ENCODE measurements at places on chromosomes 12 and 14.

GRCh38 chr14:75917322-75917945 is 64.4 kb downstream of the TGFB3 start:
- DNase-seq = no peak

DNA sequence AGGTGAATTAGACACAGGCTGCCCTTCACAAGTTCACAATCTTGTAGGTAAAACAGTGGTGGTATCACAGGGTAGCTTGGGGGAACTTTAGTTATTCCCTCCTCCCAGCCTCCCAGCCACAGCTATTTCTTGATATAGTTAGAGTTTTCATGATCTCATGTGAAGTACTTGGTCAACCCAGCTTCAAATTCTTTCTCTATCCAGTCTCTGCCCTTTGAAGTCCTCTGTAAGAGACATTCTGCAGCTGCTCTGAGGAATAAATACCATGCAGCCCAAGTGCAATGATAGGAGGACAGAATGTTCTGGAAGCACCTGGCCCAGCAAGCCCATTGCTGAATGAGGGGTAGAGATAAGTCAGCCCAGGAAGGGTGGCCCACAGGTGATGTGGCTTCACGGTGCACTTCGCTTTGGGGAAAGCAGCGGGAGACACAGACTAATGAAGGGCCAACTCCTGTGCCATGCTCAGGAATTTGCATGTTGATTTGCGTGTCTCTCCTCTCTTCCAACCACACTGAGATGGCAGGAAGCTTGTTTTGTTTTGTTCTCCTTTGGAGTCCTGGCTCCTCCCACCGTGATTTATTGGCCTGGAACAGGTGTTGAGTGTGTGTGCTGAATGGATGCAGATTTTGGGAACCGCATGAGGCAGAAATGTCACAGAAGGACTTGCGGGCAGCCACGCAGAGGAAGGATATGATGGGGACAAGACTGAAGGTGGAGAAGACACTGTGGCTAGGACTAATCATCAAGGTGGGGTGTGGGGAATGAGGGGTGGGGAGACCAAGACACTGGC is 8.0 kb upstream of the TXNRD1 start:
- DNase-seq = no peak

GRCh38 chr14:87995500-87996290 is 2.7 kb upstream of the GALC start:
- no peak for DNase-seq

GRCh38 chr12:107436376-107436775 is 249.2 kb upstream of the PWP1 start:
- DNase-seq = no peak

DNA sequence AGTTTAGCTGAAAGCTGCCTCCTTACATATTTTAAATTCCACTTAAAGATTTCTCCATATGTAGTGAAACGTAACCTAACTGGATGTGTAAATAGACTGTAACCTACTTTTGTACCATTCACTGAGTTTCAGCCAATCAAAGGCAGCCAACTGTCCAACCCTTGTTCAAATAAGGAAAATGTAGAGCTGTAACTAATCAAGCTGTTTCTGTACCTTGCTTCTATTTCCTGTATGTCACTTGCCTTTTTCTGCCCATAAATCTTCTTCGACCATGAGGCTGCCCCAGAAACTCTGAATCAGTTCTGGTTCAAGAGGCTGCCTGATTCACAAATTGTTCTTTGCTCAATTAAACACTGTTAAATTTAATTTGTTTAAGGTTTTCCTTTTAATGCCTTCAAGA is 6.3 kb downstream of the SLC7A8 start:
- DNase-seq = no peak

GRCh38 chr14:96135285-96135684 is 69.4 kb upstream of the BDKRB2 start:
- no peak for DNase-seq

- DNase-seq = no peak
Observed at GRCh38 chr12:89966495-89967240, 258.0 kb upstream of the ATP2B1 start.

DNA sequence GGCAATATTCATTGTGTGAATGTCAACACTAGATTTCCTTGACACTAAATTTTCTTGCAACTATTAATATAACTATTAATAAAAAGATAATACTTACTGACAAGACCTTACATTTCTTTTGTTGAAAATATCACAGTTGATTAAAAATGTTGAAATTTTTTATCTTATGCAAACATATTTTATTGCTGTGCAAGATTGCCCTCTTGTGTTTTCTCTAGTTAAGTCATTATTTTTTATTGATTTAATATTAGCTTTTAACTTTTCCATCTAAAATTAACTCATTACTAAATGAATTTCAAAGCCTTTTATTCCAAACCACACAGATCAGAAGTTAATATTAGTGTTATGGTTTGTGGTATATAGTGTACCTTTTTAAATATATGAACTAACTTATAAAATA is 11.7 kb upstream of the NAA30 start:
- no peak for DNase-seq

- no peak for DNase-seq
Observed at GRCh38 chr12:12194206-12194605, 72.6 kb downstream of the LRP6 start.

DNA sequence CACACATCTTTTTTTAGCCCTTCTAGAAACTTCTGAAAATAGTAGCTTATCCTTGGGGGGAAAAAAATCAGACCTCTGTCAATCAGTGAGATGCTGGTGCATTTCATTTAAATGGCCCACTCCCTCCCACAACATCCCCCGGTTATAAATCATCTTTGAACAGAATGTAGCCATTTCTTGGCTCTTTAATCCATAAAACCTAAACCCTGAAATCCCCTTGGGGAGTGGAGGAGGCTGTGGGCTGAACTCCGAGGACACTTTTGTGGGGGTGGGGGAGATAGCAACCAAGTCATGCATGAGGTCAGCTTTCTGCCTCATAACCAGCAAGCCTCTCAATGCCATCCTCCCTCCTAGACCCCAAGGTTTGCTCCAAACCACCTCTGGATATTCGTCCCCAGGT is 21.0 kb downstream of the HRK start:
- DNase-seq = no peak

- no peak for DNase-seq
Observed at GRCh38 chr12:53200458-53201176, 6.4 kb downstream of the ITGB7 start.

DNA sequence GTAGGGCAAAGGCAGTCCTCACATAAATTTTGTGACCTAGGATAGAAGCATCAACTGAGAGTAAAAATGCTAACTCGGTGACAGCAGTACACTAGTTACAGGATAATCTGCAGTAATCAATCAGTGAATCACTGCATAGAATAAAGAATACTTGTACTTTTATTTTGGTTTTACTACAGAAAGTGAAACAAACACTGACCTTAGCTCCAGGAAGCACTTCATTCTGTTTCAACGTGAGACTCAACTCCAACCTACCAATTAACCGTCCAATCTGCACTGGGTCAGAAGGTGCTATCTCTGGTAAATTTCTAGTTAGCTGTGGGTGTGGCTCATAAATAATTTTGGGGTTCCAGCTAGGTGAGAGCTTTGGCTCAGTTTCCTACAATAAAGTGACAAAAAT is 21.8 kb downstream of the ATG2B start:
- no peak for DNase-seq

DNA sequence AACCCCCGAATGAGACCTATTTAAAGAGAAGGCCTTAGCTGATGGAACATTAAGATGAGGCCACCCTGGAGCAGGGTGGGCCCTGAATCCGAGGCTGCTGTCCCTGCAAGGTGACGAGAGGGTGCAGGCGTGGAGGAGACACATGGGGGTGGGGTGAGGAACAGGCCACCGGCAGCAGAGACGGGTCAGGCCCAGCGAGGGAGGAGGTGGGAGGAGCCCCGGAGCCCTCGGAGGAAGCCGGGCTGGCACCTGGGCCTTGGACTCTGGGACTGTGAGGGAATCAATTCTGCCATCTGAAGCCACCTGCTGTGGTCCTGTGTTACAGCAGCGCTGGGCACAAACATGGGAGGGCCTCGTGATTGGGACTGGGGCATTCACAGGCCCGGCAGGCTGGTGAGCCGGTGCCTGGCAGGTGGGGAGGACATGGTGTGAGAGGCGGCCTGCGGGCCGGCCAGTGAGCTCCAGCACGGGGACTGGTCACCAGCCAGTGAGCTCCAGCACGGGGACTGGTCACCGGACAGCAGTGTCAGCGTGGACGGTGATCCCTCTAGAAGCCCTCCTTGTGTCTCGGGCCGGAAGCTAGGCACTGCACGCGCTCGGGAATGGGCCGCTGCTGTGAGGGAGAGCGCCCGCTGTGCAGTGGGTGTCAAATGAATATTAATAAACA is 46.7 kb downstream of the NOC4L start:
- DNase-seq = no peak

DNA sequence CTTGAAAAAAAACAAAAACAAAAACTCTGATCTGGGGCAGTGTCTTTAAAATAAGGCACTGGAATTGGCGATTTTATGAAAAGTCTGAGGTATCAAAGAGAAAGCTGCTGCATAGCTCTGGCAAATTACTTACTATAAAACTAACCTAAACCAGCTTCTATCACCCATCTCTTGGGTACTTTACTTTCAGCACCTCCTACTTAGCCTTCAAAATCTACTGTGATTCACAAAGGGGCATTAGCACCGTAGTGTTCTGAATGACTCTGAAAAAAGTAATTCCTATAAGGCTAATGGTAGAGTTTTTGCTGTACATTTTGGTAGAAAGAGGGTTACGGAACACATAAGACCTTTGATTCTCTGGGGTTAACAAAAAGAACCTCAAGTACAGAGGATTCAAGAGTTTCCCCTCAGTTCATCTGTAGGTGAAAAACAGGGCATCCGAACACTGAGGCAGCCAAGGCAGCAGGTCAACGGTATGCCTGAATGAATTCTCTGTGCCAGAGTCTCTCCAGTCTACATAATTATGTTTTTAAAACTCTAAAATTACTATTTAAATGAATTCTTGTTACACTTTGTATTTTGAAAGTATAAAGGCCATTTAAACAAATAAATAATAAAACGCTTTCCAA is 101.5 kb downstream of the ELK3 start:
- no peak for DNase-seq

GRCh38 chr12:132717531-132718387 is 7.1 kb downstream of the PGAM5 start:
- no peak for DNase-seq

DNA sequence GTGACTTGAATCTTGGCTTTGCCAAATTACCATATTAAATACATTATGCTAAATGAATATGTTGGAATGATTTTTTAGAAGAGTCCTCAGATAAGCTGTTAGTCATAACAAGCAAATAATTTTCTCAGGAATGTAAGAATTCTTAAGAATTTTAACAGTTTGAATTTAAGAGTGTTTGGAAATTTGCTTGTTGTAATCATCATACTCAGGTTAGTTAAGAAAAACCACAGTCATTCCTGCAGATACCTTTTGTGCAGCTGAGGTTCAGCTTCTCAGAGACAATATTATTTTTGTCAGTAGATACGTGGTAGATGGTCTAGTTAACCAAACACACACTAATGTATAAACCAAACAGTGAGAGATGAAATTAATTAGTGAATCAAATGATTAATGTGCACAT is 8.9 kb downstream of the WNK1 start:
- no peak for DNase-seq

- DNase-seq = no peak
Observed at GRCh38 chr12:49133014-49133413, 1.8 kb upstream of the TUBA1B start.

DNA sequence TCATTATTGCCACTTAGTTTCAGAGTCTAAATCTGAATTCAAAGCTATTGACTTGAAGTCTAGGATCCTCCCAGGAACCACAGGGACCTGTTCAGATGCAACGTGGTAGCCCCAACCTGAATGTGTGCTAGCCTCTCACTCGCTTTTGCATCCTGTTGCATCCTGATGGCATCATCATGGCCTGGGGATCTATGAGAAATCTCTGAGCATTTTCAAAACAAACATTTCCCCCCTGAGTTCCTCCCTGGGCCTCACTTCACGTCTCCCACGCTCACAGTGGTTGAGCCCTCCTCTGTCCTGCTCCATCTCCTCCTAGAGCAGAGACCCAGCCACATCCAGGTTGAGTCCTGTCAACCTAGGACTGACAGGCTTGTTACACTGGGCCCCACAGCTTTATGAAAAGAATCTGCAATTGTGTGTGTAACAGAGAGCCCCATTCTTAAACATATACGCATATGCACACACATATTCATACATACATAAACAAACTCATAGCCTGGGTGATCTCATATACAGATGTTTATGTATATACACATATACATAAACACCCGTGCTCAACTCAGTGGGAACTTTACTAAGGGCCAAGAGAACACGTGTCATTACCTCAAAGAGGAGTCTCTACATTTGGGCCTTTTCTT is 5.4 kb upstream of the KRT72 start:
- no peak for DNase-seq

DNA sequence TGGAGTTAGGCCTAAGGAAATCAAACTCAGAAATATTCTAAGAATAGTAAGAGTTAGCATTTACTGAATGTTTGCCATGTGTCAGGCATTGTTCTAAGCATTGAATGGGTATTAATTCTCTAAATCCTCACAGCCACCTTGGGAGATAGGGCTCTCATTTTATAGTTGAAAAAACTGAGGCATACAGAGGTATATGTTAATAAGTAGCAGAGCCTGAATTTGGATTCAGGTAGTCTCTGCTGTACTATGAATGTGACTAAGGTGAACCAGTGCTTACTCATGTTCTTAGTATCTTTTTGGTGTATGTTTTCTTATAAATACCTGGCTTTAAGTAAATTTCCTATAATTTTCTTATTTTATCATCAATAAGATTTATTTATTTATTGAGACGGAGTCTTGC is 8.1 kb downstream of the ARF6 start:
- no peak for DNase-seq

- no peak for DNase-seq
Observed at GRCh38 chr12:101696251-101697196, 916 bp upstream of the CHPT1 start.

DNA sequence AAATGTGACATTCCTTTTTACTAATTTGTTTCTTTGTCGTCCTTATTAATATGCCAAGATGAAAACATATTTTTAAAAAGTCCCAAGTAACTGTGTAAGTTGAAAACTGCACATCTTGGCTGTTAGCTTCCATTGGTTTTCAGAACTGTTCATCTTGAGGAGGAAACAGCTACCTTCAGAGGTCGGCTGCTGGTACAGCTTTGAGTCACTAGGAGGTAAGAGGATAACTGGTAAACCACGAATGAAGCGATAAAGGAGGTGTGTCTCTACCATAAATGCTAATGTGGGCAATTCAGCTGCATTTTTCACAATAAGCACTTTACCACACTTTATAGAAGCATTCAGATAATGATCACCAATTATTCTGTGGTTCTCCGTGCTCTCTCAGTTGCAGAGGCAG is 137.5 kb upstream of the KRAS start:
- no peak for DNase-seq

- no peak for DNase-seq
Observed at GRCh38 chr12:72369423-72369959, 97.3 kb downstream of the TRHDE start.

GRCh38 chr12:6866920-6867412 is 365 bp upstream of the TPI1 start:
- no peak for DNase-seq

GRCh38 chr14:52370406-52370935 is 56.4 kb downstream of the PTGER2 start:
- no peak for DNase-seq

- no peak for DNase-seq
Observed at GRCh38 chr14:37658156-37658555, 62.7 kb downstream of the TTC6 start.

- no peak for DNase-seq
Observed at GRCh38 chr12:16271062-16271461, 6.4 kb downstream of the SLC15A5 start.
